ENCODE measurements at places on chromosomes 4 and X.
A peak's percentile ranks its signal among the peaks of the same experiment; 100 is the strongest.

- no peak for DNase-seq
Measured at GRCh38 chrX:134653835-134654234, 4.4 kb downstream of the PLAC1 start.

DNA sequence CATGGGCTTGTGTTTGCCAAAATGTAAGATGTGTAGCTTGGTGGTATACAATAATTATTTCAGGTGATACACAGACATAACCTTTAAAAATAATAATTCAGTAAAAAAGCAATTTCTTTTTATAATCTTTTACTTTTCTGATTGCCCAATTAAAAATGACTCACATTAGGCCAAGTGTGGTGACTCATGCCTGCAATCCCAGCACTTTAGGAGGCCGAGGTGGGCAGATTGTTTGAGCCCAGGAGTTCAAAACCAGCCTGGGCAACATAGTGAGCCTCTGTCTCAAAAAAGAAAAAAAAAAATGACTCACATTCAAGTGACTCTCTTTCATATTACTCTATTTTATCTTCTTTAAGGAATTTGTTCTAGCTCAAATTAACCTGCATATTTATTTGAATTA is 449.4 kb upstream of the HTR2C start:
- DNase-seq, result no peak

DNA sequence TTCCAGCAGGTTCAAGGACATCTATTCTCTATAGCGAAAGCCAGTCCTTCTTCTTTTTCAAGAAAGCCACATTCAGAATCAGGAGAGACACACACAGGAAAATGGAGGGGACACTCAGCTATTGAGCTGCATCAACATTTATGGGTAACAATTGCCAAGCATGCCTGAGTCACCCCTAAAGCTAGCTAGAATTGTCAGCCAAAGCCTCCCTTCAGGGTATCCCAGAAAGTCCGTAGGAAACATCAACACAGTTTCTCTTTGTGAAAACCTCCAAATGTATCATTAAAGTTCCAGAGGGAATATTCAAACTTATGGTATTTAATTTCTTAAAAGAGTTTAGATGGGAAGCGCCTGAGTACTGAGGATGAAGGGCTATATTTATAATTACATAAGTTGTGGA is 331.1 kb upstream of the SLC7A11 start:
- DNase-seq, result no peak

DNA sequence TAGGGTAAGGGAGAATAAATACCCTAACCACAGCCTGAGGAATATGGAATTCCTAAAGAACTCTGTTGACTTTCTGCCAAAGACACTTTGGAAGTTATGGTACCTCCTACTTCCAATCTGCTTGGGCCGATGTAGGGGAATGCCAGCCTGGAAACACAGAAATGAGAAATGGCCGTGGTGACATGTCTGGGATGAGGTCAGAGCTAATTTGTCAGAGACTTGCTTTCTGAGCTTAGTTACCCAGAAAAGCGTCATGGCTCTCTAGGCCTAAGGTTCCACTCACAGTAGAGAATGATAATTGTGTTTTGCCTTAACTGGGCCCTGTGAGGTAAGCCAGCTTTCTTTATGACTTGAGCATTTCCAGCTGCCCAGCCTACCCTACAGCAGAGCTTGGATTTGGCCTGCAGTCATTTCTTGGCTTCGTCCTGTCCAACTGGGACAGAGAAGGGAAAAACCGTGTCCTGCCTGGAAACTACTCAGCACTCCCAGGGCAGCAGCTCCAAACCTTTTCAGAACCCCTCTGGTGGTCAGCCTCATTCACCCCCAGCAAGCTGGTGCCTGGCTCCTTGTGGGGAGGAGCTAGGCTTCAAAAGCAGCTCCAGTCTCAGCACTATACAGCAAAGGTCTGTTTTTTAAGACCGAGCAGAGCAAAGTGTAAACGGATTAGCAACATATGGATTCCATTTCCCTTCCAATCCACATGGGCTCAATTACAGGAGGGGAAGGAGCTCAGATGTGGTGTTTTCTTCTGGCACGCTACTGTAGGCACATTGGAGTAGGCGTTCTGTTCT is 92.3 kb downstream of the RLIM start:
- DNase-seq, result no peak

GRCh38 chr4:123421937-123422781 is 25.6 kb downstream of the SPRY1 start:
- DNase-seq, result no peak

DNA sequence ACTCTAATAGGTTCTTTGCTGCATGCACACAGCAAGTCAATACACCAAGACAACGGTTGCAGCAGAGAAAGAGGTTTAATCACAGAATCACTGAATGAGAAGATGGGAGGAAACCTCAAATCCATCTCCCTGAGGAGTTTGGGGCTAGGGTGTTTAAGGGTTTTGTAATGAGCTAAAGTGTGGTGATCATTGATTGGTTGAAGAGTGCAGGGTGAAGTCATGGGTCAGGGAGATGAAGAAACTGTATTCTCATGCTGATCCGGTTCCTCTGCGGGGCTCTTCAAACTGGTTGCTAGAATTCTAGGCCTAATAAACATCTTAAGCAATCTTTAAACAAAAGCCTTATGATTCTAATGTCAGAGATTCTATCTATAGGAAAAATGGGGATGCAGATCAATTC is 432.5 kb upstream of the FAM47C start:
- DNase-seq, result no peak

GRCh38 chr4:76585897-76586360 is 150.9 kb downstream of the SHROOM3 start:
- DNase-seq, result no peak

DNA sequence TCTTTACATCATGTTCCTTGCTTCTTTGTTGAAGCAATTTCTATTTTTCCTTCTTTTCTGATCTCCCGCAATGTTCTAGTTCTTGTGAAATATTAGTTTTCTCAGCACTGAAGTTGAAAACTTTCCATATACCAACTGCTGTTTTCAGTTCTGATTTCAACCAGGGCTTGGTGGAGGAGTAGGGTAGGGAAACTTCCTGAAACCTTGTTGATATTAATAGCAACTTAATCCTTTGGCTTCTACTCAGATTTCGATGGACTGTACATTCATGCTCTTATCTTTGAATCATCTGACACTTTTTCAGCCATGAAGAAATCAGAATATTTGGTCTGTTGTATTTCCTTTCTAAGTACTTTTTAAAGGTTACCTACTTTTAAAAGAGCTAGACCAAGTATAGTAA is 315.8 kb downstream of the RPA4 start:
- DNase-seq, result no peak

DNA sequence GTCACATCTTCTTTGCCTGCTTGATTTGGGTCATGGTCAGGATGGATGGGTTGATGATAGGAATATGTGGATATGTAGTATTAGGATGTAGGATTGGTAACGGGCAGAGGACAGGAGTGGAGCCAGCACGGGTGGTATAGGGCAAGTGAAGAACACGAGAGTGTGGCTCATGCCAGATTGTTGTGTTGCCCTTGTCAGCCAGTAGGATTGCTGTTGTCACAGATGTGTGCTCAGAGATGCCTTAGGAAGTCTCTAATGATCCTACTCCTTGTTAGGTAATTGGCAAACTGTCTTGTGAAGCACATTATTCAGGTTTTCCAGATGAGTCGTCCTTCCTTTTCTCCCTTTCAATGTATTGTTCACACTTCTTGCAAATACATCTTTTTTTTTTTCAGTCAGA is 5.5 kb downstream of the ATP10D start:
- peak; percentile 5 for DNase-seq

DNA sequence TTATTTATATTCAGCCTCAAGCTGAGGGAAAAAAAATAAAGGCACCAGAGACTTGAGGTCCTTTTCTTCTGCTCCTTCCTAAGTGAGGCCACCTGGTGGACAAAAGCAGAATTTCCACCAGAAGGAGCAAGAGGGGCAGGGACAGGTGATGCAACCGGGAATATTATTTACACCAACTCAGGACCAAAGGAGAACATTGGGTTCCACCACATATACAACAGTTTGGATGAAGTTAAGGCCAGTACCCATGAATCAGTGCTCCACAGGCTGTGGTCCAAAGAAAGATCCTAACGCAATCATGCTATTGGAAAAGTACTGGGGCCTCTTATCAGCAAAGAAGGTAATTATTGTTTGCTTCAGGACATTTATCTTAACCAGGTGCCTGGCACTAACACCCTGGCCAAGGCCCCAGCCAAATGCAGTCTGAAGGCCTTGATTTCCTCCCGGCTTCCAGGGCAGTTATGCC is 57.4 kb downstream of the TSC22D3 start:
- DNase-seq, result peak; percentile 80

- no peak for DNase-seq
Measured at GRCh38 chr4:52052475-52052780, 1.3 kb downstream of the SPATA18 start.

GRCh38 chr4:127685292-127685691 is 44.9 kb upstream of the SLC25A31 start:
- DNase-seq, result no peak

GRCh38 chrX:118823263-118824172 is at the start of gene ZCCHC12:
Gene ZCCHC12 (plus strand): TSS chrX:118823824. CDS start chrX:118825245, 1,421 bp downstream.
- DNase-seq, result peak; percentile 64

GRCh38 chr4:108833046-108833445 is 70.2 kb upstream of the ETNPPL start:
- no peak for DNase-seq

- no peak for DNase-seq
Measured at GRCh38 chrX:151765026-151765425, 30.5 kb downstream of the CNGA2 start.

- no peak for DNase-seq
Measured at GRCh38 chr4:87982446-87983010, 7.0 kb downstream of the SPP1 start.

DNA sequence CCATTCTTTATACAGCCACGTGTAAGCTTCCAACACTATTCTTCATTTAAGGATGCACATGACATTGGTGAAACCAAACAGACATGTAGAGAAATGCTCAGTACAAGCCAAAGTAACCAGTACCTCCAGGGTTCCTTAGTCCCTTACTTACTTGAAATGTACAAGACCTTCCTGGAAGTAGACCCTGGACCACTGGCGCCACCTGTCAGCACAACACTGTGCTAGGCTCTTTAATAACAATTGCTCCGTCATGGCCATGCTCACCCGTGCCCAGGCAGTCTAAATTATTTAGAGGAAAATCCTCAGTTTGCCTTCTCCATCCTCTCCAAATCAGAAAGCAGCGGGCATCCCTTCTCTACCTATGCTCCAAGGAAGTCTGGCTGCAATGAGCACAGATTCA is 52.7 kb downstream of the ADGRA3 start:
- peak; percentile 15 for DNase-seq

DNA sequence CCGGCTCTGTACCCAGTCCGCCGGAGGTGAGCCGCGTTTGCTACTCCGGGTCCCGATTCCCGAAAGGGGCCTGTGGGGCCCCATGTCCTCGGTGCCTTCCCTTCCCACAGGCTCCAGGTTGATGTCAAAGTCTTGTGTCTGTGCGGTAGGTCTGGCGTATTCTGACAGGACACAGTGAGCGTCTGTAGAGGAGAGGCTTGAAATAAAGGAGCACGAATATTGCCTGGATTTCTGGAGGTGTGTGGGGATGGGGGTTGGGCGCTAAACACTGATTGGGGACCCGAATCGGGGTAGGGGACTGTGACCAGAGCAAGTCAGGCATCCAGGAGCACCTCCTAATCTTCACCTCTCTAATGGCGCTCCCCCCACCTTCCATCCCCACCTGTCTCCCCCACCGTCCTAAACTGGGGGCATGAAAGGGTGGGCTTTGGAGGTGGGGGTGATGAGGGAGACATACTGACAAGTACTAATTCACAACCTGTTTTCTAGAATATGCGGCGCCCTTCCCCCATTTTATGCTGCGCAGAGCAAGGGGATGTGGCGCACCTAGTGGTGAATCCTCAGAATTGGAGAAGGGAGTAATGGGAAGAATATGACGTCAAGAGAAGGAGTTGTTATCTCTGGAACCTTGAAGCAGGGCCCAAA is 855 bp downstream of the GPRASP2 start:
- peak; percentile 46 for DNase-seq

GRCh38 chrX:30577362-30577991 is at the start of gene TASL:
Gene TASL (minus strand): TSS chrX:30577766. CDS start chrX:30560355, 17,411 bp downstream.
- peak; percentile 26 for DNase-seq

DNA sequence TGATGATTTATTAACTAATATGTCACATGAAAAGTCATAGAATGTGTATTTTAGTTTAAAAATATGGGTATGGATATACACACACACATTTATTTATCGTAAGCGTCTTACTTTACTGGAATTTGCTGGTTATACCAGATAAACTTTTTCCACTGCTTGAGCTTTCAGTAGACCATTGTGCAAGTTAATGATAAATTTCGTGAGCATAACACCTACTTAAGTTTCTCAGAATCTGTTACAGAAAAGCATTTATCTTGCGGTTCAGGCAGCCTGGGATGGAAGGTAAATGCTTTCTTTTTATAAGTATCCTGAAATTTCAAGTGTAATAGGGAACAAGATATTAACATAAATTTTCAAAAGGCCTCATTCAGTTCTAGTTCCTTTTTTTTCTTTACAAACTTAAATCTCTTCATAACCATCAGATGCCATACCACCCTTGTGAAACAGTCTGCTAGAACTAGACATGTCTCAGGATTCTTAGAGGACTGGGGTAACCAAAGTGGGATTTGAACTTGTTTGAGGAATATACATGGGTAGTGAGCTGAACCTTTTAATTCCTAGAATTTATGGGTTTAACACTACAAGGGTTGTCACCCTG is 27.7 kb downstream of the ATP7A start:
- no peak for DNase-seq

- DNase-seq, result no peak
Measured at GRCh38 chr4:153045111-153045982, 109.2 kb downstream of the FHDC1 start.
